Stimulated activated effector memory CD8-positive, alpha-beta T cell treated with anti-CD3 and anti-CD28 coated beads, Interleukin-12 subunit alpha, Interleukin-12 subunit beta, amount 100 ng/mL, for 72 hours (primary cell): ENCODE measurements at places on chromosomes 7 and 10.

GRCh38 chr7:99737726-99738125 lies 2.7 kb upstream of the CYP3A7 start:
- no peak for DNase-seq

DNA sequence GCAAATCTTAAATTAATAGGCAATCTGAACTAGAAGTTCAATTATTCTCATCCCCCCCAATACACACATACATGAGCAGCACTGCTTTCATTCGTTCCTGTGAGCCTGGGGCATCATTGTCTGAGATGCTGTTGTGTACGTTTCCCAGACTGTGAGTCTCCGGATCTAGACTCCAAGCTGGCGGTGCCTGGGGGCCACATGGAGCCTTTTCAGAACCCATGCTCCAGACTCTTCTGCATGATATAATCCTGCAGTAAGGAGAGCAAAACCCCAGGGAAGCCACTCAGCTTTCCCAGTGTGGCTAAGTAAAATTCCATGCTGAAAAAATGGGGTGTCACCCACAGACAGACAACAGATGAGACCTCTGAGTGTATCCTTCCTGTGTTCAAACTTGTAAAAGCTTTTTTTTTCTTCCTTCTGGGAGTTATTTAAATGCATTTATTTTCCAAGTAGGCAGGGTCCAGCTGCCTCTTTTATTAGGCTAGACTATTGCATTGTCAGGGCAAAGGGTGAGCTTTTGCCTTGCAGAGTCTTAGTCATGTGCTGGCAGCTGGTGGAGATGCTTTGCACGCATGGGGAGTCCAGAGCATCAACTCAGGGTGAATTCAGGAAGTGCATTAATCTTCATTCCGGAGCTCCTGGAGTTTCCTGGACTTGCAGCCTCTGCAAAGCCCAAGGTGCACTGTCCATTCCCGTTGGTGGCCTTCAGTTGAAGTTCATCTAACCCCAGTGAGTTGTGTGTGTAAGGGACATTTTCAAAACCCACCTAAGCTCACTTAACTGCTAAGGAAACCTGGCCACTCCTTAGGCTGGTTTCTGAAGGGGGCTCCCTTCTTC lies 185.7 kb upstream of the ADO start:
- no peak for DNase-seq

DNA sequence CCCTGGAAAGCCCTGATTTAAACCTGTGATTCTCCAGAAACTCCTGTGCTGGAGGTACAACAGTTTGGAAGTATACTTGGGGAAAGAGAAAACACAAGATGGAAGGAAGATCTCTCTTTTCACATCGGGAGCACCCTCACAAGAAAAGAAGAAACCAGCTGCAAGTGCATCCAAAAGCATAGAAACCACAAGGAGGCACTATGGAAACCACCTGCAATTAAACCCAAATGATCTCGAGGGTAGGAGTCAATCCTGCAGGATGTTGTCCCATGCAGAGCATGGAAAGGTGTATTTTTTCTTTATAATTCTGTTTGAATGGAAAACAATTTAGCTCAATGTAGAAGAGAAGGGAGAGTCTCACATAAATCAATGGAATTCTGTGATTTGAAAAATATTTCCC lies 210.5 kb downstream of the TWIST1 start:
- no peak for DNase-seq

DNA sequence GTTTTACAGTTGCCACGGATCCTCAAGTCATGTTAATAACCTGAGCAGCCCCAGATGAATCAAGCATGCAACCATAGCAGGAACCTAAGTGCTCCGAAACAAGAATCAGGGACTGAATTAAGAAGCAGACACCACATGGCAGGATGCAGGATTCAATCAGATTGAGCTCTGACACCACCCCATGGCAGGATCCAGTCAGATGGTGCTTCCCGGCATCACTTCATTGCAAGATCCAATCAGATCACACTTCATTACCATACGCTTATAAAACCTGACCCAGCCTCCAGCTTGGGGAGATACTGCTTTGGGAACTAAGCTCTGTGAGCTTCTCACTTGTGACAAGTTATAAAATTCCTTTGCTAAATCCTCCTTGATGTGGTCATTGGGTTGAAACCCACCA lies 55.3 kb downstream of the ABCB4 start:
- no peak for DNase-seq

GRCh38 chr7:20799566-20800366 lies 13.1 kb upstream of the SP8 start:
- DNase-seq, result no peak

- DNase-seq, result no peak
These were observed 104.0 kb downstream of the HOXA1 start for GRCh38 chr7:26991796-26992195.

GRCh38 chr7:101549734-101550133 lies 79.4 kb downstream of the MYL10 start:
- no peak for DNase-seq
